ENCODE measurements at places on chromosomes 3 and 15. TPM values are rescaled to one million over a fixed set of nuclear protein-coding genes. Genes with fewer than 3 reads are reported as not detected.

C3orf70 gene
- total RNA-seq: 0.29 TPM

RTP4 gene
- 0.92 TPM for total RNA-seq

CYP1A2 gene
- total RNA-seq: 1.9 TPM

PLOD2 gene
- 22.7 TPM for total RNA-seq

LIPH gene
- not detected for total RNA-seq

DNA sequence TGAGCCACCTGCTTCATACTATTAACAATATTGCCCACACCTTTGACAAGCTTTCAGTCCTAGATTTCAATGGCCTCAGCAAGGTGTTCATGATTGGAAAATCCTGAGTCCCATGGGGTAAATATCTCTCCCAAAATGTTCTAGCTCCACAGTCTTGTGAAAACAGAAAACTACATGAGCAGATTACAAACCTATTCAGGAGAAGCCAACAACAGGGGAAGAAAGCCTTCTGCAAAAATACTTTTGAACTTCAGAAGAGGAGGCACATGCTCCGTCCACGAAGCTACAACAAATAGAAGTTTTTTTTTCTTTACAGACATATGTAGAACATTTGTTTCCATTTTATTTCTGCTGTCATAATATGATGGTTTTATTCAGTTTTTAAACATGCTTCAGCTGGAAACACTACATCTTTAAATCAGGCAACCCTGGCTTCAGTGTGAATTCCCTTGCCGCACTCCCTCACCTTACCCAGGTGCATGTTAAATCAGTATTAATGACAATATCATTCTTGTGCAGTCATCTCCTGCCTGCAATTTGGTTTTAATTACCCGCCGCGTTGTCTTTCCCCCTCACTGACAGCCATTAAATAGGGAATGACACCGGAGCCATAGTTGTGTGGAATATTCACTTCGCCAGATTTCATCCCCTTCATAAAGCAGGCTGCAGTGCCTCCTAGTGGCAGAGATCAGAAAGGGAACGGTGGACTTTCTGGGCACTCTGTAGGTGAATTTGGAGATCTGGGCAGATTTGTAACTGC, 725.5 kb upstream of the ARRDC4 start:
- peak; percentile 27 for DNase-seq

- no peak for DNase-seq
Measured at GRCh38 chr15:43299884-43300283, 30.5 kb downstream of the LCMT2 start.

DNA sequence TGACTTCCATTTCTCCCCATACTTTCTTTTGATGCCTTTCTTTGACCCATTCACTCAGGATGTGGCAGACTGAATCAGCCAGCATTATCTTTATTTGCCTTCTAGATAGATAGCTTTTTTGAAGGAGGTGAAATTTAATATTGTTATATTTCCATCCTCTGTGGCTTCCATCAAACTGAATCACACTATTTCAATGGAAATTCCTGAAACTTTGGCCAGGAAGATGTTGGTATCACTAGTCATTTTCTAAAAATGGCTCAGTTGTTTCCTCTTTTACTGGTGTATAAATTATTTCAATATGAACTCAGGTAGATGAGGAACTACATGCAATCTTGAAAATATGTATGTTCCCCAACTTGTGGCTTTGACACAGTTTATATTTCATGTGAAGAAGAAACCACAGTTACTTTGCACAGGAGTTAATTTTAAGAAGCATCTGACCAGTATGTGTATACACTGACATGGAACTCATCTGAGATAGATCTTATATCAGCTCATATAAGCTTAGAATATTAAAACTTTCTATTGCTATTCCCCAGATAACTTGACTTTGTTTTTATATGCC, 248.3 kb downstream of the CGGBP1 start:
- no peak for DNase-seq

DNA sequence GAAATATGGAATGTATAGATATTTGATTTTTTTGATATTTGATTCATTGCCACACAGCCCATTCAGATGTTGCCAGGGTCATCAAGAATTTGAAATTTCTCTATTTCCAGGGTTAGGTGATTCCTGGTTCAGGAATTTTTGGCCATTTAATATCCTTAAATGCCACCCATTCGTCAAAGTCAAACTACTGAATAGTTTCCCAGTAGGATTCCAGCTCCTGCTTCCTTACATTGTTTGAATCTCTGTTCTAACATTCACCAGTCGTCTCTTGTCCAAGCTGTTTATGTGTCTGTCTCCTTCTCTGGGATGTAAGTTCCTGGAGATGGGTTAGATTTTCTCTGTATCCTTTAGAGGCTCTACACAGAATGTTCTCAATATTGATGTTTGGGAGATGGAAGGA, 124.9 kb upstream of the TLE3 start:
- DNase-seq: no peak

GRCh38 chr3:124552224-124552623, 178.0 kb upstream of the UMPS start:
- DNase-seq: peak; percentile 88

GRCh38 chr15:53759411-53759931, at the start of gene WDR72:
Gene WDR72 (minus strand): TSS chr15:53759663. CDS start chr15:53733149, 26,514 bp downstream.
- peak; percentile 58 for DNase-seq

- DNase-seq: no peak
Measured at GRCh38 chr15:65655026-65655425, 33.3 kb downstream of the SLC24A1 start.

- no peak for DNase-seq
Measured at GRCh38 chr3:112335434-112335781, 2.5 kb downstream of the CD200 start.

DNA sequence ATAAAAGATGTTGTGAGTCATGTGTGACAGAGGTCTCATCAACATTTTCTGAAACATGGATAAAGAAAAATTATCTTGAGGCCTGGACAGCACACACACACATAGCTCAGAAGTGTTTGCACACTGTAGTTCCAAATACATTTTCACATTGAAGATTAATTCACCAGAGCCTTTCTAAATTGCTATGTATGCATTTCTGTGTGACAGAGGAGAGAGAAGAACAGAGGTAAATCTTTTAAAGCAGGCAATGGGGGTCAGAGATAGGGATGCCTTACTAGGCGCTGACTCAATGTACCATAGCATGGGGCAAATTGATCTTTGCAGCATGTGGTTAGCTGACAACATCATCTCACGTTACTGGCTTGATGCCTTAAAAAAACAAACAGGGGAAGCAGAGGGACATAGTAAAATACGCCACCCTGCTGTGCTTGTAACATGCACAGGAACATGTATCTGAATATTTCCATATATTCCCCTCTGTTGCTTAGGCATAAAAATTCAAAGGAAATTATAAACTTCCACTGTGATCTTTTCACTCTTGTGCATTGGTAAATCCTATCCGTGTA, 7.7 kb downstream of the POU1F1 start:
- DNase-seq: no peak
